ENCODE measurements at places on chromosomes 12 and 14.

- no peak for DNase-seq
Measured at GRCh38 chr14:97057238-97058073, 260.3 kb downstream of the VRK1 start.

DNA sequence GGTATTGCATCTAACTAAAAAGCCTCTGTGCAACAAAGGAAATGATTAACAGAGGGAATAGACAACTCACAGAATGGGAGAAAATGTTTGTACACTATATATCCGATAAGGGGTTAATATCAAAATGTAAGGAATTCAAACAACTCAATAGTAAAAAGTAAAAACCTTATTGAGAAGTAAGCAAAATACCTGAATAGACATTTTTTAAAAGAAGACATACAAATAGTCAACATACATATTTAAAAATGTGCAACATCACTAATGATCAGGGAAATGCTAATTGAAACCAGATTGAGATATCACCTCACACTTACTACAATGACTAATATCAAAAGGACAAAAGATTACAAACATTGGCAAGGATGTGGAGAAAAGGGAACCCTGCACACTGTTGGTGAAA, 31.9 kb upstream of the LGR5 start:
- DNase-seq, result no peak

DNA sequence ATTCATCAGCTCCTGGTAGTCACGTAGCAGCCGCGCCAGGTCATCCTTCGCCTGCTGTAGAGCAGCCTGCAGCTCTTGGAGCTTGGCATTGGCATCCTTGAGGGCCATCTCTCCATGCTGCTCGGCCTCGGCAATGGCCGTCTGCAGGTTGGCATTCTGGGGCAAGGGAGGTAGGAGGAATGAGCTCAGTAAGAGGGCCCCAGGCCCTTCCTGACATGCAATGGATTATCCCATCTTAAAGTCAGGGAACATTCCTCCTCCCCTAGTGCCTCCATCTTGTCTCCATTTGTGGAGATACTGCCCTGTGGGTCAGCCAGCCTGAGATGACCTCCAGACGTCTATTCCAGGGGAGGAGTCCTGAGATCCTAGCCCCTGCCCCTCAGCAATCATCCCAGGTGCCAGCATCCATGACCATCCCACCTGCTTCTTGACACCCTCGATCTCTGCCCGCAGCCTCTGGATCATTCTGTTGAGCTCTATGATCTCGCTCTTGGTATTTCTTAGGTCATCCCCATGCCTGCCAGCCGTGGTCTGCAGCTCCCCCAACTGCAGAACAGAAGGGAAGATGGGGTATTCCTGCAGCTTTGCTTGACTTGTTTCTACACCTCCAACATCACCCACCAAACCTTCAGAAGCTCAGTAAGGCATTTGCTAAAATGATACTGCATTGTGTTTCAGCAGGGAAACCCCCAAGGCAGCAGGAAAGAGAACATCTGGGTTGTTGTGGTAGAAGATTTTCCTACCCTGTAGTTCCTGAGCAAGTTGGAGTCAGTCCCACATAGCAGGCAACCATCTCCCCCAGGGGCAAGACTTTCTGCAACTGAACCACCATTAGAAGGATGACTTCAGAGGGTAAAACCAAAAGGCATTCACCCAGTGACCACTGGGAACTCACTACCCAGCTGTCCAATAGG, 4.4 kb downstream of the KRT3 start:
- no peak for DNase-seq

- no peak for DNase-seq
Measured at GRCh38 chr14:73913256-73913655, 26.6 kb downstream of the ZNF410 start.

DNA sequence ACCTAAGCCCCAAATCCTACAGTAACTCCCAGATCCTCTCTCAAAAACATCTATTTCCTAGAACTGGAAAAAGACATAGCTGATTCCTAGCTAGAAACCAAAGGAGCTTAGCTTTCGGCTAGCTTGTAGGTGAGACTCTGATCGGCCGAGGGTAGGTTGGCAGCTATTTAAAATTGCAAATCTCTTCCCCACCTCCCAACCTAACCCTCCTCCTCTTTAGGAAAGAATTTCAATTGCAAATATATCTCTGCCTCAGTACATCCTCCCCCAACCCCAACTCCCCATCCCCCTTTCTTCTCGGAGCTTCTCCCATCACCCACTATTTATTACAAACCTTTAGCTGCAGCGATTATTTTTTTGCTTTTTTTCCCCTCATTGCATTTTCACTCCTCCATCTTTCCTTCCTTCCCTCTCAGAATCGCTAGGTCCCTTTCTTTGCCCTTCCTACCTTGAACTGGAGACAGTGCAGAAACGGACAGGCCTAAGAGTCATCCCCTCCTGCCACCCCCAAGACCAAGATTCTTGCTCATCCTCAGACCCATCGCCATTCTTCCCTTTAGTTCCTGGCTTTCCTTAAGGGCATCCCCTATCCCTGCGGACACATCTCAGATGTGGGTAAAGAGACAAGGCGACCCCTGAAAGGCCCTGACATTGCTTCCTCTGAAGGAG, 13.4 kb downstream of the ZFHX2 start:
- DNase-seq, result no peak

DNA sequence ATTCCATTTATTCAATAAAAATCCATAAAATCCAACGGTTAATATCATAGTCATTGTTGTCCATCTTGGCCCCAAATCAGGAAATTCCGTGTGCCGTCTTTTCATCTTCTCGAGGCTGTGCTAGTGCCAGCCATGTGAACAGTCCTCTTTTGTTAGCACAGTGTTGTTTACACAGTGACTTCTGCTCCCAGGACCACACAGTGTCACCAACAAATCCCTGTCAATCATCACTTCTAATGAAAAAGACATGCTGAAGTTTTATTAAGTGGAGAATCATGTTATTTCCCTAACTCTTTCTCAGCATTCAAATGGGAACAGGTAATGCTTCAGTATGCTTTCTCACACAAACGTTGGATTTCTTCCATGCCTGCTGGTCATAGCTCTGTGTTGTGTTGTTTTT, 1.9 kb upstream of the SLCO1A2 start:
- DNase-seq, result no peak

DNA sequence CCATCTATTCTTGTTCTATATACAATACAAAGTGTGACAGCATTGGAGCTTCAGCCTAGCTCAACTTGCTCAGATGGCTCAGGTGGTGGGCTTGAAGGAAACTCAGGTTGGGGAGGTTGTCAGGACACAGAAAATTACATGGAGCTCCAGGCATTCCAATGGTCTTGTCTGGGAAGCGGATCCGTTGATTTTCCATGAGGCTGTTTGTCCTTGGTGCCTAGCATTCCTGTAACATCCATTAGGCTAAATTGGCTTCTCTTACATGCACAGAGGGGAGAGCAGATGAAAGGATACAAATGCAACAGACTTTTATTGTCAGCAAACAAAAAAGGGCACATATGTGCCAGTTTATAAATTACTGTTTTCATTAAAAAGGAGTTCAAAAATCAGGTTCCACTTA, 75.5 kb upstream of the OTX2 start:
- DNase-seq, result no peak

DNA sequence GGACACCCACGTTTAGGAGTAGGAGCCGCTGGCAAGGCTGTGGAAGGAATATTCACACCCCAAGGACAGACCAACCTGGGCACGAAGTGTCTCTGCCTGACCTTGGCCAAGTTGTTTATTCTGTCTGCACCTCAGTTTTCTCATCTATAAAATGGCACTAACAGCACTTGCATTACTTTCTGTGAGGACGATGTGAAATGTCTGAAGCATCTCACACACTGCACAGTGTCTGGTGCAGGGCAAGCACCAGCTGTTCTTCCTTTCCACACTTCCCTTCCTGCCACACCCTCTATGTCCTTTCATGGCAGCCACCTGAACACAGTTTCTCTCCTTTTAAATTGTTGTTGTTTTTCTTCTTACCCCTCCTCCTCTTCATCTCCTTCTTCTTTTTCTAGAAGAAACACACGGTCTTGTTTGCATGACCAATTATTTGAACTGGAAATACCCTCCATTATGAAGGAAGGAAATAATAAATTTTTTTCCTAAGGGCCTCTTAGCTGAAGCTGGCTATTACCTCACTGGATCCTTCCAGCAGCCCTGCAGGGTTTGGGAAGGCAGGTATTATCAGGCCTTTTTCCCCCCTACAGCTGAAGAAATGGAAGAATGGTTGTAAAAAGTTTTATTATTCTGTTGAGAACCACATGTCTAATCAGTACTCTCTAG, 42.9 kb upstream of the ATP23 start:
- DNase-seq, result peak; percentile 64

GRCh38 chr14:101364503-101365328, 196.6 kb upstream of the DIO3 start:
- no peak for DNase-seq

GRCh38 chr12:63308671-63309070, 157.7 kb upstream of the AVPR1A start:
- DNase-seq, result peak; percentile 89

DNA sequence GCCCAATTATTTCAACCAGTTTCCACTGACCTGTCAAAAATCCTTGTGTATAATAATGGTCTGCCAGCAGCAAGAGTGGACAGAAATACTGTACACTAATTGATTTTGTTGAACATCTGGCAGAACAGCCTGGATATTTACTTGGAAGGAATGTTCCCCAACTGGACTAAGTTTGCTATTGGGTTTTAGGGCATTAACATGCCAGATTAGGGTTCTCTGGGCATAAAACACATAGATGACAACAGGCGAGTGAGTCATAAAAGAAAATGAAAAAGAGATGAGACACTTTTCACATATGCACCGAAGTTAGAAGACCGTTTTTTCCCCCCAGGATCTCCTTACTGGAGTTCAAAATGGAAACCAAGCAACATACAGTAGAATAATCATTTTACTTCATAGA, 236.3 kb upstream of the NAV3 start:
- no peak for DNase-seq

DNA sequence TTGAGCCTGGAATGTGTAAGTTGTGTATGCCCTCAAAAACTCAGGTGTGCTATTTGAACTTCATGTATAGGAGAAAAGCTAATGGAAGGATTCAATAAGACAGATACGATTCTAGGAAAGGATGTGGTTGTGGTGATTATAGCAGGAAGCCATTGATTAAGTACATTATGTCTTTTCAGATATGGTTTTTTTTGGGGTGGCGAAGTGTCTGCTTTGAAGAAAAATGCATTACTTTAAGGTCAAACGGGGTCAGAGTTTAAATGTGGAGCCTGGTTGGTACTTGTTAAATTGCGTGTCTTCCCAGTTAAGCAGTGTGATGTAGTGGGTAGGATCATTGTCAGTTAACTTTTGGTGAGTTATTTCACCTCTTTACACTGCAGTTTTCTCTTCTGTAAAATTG, 13.0 kb upstream of the NUP107 start:
- no peak for DNase-seq

DNA sequence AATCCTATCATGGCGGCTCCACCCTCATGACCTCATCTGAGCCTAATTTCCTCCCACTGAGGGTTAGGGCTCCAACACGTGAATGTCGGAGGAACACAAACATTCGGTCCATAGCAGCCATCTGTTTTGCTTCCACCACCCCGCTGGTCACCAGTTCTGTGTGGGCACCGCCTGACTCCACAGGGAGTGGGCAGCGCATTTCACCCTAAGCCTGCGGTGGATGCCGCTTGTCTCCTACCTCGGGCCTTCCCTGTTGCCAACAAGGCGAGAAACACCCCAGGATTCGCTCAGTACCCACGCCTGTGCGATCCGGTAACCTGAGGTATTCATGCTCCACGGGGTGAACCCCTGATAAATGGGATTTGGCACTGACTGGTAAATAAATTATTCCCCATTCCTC, 95.2 kb upstream of the PPP2R5C start:
- no peak for DNase-seq

- DNase-seq, result peak; percentile 27
Measured at GRCh38 chr14:81565441-81566290, 32.0 kb upstream of the SEL1L start.

- DNase-seq, result no peak
Measured at GRCh38 chr12:97764700-97765099, 302.1 kb downstream of the RMST start.

DNA sequence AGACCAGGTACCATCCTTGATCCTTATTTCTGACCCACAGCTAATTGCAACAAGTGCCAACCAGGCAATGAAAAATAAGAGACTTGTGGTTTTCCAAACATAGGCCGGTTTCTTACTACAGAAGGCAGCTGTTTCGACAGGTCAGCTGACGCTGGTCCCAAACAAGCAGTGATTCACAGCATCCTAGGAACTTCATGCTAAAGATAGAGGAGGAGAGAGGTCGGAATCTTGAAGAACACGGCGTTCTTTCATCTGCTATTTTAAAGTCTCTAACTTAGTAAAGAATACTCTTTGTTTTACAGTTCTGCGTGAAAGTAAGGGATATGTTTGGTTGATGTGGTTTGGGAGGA, 28.1 kb upstream of the ADGRD1 start:
- no peak for DNase-seq

DNA sequence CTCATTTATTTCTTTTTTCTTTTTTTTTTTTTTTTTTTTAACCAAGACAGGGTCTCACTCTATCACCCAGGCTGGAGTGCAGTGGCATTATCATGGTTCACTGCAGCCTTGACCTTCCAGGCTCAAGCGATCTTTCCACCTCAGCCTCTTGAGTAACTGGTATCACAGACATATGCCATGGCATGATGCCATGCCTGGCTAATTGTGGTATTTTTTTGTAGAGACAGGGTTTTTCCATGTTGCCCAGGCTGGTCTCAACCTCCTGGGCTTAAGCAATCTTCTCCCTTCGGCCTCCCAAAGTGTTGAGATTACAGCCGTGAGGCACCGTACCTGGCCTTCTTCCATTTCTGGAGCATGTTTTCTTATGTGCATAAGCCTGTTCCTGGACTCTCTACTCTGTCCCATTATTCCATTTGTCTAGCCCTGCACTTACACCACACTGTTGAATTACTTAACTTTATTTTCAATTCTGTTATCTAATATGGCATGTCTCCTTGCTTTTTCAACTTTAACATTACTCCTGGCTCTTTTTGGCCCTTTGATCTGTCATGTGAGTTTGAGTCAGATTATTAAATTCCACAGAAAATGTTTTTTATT, 47.9 kb upstream of the PTGDR start:
- no peak for DNase-seq

GRCh38 chr14:22084393-22085281, 411.0 kb upstream of the OR4E1 start:
- DNase-seq, result peak; percentile 67

DNA sequence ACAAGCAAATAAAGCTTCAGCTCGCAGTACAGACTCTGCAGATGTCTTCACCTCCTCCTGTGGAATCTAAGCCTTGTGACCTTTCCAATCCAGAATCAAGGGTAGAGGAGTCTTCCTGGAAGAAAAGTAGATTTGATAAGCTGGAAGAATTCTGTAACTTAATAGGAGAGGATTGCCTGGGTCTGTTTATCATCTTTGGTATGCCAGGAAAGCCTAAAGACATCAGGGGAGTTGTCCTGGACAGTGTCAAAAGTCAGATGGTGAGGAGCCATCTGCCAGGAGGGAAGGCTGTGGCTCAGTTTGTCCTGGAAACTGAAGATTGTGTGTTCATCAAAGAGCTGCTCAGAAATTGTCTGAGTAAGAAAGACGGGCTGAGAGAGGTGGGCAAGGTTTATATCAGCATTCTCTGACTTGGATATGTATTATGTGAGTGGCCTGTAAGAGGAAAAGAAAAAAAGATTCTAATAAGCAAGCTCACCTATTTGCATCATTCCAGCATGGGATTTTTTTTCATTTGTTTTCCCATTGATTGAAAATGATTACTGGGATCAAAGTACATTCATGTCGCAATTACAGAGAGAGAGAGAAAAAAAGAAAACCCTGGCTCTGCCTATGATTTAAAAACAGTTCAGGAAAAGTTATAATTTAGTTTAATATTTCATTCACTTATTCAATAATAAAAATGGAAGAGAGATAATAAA, 767 bp downstream of the REP15 start:
- no peak for DNase-seq

- DNase-seq, result no peak
Measured at GRCh38 chr12:127363392-127363791, 903.6 kb upstream of the TMEM132C start.

Measured in renal cortical epithelial cell (primary cell).